Right renal cortex interstitium (tissue), 3 donors: ENCODE measurements at places on chromosomes 1 and 21.

DNA sequence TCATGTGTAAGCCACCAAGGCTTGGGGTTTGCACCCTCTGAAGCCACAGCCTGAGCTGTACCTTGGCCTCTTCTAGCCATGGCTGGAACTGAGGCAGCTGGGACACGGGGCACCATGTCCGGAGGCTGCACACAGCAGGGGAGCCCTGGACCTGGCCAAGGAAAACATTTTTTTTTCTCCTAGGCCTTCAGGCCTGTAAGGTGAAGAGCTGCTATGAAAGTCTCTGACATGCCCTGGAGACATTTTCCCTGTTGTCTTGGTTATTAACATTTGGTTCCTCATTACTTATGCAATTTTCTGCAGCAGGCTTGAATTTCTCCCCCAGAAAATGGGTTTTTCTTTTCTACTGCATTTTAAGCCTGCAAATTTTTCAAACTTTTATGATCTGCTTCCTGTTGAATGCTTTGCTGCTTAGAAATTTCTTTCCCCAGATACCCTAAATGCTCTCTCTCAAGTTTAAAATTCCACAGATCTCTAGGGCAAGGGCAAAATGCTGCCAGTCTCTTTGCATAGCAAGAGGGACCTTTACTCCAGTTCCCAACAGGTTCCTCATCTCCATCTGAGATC, 295.8 kb downstream of the LTN1 start:
- no peak for DNase-seq

GRCh38 chr1:37851782-37852210, 7.6 kb downstream of the MTF1 start:
- DNase-seq, result no peak

GRCh38 chr1:228285661-228286504, 78.0 kb downstream of the OBSCN start:
- no peak for DNase-seq

- DNase-seq, result no peak
Observed at GRCh38 chr1:90012300-90012699, 17.4 kb downstream of the ZNF326 start.

GRCh38 chr1:247535402-247535801, 838 bp downstream of the OR2C3 start:
- no peak for DNase-seq

DNA sequence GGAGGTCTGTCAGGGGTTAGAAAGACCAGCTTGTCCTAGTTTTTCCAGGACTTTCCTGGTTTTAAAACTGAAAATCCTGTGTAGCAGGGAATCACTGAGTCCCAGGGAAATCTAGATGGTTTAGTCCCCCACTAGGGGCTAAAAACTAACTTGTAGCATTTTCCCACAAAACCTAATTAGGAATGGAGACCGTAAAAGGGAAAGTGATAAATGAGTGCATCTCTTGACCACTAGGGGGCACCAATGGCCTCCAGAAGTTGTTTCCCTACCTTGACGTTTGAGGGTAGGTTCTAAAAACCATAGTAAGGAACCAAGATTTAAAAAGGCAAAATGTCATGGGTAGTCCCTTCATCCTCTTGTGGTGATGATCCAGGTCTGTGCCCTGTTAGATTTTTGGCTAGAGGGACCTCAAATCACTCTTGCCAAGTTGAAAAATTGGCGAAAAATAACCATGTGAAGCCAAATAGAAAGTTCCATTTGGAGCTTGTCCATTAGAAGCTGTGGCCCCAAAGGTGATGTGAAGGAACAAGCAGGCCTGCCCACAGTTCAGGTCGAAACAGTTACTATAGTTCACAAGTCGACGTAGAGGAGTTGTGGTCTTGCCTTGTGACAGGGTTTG, 24.5 kb downstream of the CLIC6 start:
- peak; percentile 53 for DNase-seq

DNA sequence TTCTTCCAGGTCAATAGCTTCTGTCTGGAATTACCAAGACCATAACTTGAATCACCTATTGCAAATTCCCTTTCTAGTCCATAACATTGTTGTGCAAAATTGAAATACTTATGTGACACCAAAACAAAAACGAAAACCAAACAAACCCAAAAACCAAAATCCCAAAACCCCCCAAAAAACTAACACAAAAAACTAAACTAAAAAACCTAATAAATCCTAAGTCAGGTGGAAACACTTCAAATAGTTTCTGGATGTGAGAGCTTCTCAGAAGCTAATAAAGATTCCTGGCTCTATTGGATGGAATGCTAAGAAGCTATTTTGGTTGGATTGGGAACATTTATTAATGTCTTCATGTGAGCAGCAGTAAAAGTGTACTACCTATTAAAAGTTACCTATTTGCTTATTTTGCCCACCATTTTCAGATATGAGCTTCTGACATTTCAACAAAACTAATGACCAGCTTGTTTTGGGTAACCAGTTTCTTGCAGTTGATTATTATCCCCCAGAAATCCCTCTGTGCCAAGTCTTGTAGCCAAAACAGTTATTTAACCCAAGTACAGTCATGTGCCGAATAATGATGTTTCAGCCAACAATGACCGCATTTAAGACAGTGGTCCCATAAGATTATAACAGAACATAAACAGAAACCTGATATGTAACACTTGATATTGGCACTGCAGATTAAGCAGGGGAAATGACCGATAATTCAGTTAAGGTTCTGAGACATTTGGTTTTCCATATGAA, 76.4 kb downstream of the LTN1 start:
- no peak for DNase-seq

GRCh38 chr1:100122177-100122576, 10.6 kb downstream of the SASS6 start:
- no peak for DNase-seq

DNA sequence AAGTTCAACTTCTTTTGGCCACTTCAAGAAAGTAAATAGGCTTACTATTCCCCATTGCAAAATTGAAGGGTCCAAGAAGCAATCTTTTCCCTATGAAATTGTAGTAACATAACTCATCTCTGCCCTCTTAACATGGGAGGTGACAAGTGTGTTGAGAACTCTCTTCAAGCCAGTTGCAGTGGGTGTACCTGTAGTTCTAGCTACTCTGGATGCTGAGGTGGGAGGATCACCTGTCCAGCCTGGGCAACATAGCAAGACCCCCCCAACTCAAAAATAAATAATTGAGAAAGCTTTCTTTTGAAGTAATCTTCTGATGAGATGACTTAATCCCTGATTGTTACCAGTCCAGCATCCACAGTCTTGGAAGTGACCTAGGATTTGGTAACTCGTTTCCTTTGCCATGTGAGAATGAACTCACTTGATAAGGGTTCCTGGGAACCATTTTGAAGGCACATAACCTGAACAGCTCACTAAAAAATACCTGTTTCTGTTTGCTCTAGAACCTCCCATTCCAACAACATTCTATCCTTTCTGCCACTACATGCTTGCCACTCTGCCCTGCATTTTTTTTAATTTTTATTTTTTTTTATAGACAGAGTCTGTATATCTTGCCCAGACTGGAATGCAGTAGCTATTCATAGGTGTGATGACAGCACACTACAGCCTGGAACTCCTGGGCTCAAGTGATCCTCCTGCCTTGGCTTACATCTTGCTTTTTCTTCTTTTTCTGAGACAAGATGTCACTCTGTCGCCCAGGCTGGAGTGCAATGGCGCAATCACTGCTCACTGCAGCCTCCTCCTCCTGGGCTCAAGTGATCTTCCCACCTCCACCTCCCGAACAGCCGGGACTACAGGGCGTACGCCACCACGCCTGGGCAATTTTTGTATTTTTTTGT, 1.4 kb upstream of the IPO9 start:
- DNase-seq, result no peak

GRCh38 chr21:38136201-38136600, 120.6 kb upstream of the KCNJ15 start:
- no peak for DNase-seq

GRCh38 chr1:21604208-21604957, 64.8 kb downstream of the RAP1GAP start:
- no peak for DNase-seq

GRCh38 chr1:218886101-218886871, 287.4 kb upstream of the LYPLAL1 start:
- DNase-seq, result no peak

GRCh38 chr1:45258059-45258650, 51.8 kb upstream of the ZSWIM5 start:
- DNase-seq, result no peak

GRCh38 chr1:209655411-209656231, 3.4 kb upstream of the LAMB3 start:
- DNase-seq, result no peak

DNA sequence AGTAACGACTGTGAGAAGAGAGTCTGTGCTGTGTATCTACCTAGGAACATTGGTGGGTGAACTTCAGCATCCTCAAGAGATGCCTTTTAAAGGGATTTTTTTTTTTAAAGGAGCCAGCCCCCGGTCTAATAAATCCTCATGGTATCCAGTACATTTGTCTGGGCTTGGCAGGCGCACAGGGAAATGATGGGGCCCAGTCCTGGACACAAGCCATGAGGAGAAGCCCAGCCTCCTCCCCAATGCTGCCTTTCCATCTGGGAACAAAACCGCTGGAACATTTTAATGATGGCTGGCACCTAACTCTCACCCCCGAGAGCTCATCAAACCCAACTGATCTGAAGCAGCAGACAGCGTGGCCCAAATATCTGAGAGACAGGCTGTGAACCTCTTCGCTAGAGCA, 64.2 kb downstream of the ACOT7 start:
- no peak for DNase-seq

GRCh38 chr1:18539171-18539570, 58.4 kb downstream of the KLHDC7A start:
- DNase-seq, result no peak

GRCh38 chr1:176800978-176801513, 338.1 kb downstream of the PAPPA2 start:
- no peak for DNase-seq

DNA sequence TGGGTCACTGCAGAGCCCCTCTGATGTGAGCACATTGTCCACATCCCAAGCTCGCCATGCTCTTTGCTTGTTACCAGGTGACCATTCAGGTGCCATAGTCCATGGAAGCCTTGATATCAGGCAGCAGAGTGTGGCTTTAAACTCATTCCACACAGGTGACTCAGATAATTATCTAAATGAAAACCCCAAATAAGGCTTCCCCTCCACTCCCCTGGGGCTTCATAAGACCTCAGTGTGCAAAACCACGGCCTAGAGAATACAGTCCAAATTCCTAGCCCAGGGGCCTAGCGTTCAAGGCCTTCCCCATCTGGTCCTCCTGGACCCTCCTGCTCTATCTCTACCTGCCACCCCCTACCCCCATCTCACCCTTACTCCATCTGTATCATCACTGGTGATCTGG, 97.1 kb downstream of the ARHGEF10L start:
- no peak for DNase-seq

DNA sequence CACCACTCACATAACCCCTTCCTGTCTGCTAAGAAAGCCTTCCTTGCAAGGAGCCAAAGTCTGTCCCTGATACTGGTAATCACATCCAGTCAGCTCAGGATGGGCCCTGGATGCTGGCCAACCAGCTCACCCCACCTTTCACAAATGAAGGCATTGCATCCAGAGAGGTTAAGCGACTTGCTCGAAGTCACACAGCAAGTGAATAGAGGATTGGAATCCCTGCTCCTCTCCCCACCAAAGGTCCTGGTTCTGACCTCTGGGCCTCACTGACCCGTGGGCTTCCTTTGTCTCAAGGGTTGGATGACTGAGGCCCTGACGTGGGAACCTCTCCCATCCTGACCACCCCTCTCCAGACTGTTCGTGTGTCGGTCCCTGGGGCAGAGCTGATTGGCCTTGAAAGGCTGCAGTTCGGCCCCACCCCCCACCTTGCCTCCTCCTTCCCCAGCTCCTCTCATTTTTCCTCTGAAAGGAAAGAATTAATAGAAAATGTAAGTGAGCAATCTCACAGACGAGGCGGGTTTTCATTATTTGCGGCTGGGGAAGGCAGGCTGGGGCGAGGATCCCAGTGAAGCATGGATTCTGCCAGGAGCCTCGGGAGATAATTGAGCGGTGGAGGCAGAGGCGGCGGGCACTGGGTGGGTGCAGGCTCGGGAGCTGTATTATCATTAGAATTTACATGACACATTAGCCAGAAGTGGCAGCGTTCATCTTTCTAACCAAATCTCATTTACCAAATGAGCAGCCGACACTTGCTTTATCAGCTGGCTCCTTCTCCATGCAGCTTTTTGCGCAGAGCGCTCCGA, 101.5 kb upstream of the CSF3R start:
- DNase-seq, result no peak

GRCh38 chr1:44036409-44037139, 5.3 kb upstream of the SLC6A9 start:
- DNase-seq, result no peak

GRCh38 chr21:27570306-27570868, 603.5 kb upstream of the ADAMTS5 start:
- DNase-seq, result no peak

DNA sequence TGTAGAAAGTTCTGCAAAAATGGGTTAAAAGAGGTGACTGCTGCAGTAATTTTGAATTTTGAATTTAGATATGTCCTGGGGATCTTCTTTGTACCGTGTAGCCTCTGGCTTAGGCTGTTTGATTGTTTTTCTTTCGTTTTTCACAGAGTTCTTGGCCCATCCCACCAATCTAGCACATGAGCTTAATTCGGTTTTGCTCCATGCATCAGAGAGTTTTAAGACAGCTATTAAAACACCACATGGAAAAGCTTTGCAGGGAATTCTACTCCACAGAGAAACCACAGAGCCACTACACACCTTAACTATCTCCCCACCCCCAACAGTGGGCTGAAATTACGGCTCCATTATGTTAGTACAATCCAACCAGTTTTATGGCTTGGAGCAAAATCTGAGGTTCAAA, 25.5 kb downstream of the SPAG17 start:
- no peak for DNase-seq

- DNase-seq, result no peak
Observed at GRCh38 chr21:34830386-34831170, 161.8 kb downstream of the CLIC6 start.

DNA sequence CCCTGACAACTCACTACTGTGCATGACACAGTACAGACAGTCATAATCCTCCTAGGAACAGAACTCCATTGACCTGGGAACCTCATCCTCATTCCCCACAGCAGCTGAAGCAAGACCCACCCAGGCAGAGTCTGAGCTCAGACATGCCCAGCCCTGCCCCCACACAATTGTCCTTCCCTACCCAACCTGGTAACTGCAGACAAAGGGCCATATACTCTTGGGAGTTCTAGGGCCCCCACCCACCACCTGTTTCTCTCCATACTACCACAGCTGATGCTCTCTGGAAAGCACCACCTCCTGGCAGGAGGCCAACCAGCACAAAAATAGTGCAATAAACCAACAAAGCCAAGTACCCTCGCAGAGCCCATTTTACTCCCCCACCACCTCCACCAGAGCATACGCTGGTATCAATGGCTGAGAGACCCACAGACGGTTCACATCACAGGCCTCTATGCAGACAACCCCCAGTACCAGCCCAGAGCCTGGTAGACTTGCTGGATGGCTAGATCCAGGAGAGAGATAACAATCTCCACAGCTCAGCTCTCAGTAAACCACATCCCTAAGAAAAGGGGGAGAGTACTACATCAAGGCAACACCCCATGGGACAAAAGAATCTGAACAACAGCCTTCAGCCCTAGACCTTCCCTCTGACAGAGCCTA, 159.7 kb upstream of the CXADR start:
- DNase-seq, result no peak

- no peak for DNase-seq
Observed at GRCh38 chr1:92494485-92495141, 7.9 kb upstream of the GFI1 start.

GRCh38 chr1:80966266-80966665, 834.5 kb upstream of the ADGRL2 start:
- DNase-seq, result no peak
